ENCODE measurements at places on chromosomes 7 and 10.

DNA sequence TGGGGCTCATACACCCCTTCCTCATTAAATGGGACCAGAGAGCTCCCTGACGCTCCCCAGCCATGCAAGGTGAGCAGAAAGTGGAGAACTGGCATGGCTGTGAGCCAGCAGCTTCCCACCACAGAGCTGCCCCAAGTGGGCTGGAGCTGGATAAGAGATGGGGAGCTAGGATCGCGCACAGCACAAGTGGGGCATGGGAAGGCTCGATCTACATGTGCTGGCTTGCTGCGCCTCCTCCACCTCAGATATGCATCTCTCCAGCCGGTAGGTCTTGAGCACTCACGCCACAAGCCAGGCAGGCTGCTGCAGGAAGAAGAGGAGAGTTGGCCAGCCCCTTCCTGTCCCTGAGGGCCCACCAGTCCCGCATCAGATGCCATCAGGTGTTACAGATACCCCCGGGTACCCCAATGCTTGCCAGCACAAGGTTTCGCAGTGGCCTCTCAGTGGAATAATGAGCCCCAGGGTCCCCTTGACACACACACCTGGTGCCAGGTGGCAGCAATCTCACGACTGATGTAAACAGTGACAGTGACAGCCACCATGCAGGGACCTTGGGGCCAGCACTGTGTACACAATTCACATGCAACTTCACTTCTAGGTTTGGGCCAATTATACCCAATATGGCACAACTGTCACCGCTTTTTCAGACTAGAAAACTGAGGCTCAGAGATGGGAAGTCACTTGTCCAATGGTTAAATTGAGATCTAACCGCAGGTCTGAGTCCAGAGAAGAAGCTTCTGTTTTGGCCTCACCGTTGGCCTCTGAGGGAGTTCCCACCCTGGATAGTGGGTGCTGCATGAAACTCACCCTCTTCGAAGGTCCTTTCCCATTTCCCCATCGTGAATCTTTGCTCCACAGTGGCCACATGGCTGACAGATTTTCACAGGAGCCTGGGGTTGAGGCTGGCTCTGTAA lies 79.3 kb downstream of the OAT start:
- no peak for DNase-seq

DNA sequence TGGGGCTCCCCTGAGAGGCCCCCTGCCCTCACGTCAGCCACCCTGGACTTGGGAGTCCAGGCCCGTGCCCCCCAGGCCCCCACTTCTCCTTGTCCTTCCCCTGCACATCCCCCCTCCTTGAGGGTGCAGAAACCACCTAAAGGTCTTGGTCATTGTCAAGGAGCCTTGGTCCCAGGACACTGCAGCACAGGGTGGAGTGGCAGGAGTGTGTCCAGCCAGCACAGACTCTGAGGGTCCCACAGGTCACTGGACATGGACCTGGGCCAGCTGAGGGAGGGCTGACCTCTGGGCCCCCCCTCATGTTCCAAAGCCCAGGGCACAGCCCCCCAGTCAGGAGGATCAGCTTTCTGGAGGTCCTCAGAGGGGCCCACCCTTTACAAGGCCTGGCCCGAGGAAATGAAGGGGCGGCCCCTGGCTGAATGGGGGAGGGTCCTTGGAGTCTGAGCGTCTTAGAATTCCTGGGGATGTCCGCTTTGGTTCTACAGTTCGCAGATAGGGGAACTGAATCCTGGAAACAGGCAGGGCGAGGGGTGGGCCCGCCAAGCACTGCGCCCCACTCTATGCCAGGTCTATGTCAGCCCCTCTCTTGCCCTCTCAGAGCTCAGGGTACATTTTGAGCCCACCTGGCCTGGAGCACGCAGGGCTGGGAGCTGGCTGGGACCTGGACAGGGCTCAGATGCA lies 54.0 kb downstream of the PWWP2B start:
- DNase-seq, result no peak

GRCh38 chr10:20300735-20301134 lies 484.5 kb downstream of the PLXDC2 start:
- DNase-seq, result no peak

GRCh38 chr10:114914560-114914959 lies 23.4 kb upstream of the TRUB1 start:
- peak; percentile 59 for DNase-seq

DNA sequence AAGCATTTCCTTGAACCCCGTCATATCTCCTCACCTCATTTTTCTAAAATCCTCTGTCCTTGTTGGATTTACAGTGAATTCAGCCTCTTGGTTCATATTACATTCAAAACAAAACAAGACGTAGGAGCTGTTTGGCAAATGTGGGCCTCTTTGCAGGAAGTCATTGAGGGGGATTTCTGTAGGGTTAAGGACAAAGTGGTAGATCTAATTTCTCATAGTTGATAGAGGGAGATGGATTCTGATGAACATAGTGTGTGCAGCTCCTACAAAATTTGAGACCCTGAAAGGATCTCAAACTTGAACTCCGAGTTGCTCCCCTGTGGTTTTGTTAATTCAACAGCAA lies 682 bp downstream of the TBXAS1 start:
- peak; percentile 47 for DNase-seq

DNA sequence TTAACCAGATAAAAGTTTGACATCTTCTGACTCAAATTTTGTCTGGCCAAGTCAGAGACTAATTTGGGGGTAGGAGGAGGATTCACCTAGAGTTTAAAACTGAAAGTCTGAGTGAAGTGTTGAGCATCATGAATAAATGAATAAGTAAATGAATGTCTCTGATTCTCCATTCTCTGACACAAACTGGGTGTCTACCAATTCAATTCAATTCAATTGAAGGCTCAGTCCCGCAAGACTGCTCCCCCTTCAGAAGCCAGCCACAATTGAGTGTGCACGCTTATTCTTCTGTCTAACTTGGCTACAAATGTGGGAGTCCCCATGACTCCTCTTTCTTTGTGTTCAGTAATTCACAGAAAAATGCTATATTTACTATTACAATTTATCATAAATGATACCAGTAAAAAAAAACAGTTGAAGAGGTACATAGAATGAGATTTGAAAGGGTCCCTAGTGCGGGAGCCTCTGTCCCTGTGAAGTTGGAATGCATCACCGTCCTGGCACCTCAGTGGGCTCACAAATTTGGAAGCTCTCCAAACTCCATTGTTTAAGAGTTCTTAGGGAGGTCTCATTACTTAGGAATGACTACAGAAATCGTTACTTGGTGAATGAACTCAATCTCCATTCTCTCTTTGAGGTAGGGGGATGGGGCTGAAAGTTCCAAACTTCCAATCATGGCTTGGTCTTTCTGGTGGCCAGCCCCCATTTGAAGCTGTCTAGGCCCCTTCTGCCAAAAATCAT lies 243.7 kb upstream of the PHYHIPL start:
- no peak for DNase-seq

DNA sequence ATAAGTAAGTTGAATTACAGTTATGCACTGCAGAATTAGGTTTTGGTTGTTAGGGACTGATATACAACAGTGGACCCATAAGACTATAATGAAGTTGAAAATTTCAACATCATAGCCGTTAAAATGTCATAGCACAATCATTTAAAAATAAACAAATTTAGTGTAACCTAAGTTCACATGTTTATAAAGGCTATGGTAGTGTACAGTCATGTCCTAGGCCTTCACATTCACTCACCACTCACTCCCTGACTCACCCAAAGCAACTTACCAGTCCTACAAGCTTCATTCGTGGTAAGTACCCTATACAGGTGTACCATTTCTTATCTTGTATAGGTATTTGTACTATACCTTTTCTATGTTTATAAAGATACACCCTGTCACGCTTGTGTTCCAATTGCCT lies 113.7 kb downstream of the RAB11FIP2 start:
- no peak for DNase-seq

- no peak for DNase-seq
These were observed 25.3 kb downstream of the IL2RA start for GRCh38 chr10:6036861-6037321.

GRCh38 chr10:126256864-126257263 lies 131.4 kb downstream of the ADAM12 start:
- no peak for DNase-seq

GRCh38 chr10:84991301-84991700 lies 662.9 kb downstream of the CCSER2 start:
- no peak for DNase-seq

GRCh38 chr7:15279640-15280039 lies 282.2 kb downstream of the AGMO start:
- no peak for DNase-seq

- peak; percentile 60 for DNase-seq
These were observed 48.7 kb downstream of the IKZF1 start for GRCh38 chr7:50353201-50353600.

DNA sequence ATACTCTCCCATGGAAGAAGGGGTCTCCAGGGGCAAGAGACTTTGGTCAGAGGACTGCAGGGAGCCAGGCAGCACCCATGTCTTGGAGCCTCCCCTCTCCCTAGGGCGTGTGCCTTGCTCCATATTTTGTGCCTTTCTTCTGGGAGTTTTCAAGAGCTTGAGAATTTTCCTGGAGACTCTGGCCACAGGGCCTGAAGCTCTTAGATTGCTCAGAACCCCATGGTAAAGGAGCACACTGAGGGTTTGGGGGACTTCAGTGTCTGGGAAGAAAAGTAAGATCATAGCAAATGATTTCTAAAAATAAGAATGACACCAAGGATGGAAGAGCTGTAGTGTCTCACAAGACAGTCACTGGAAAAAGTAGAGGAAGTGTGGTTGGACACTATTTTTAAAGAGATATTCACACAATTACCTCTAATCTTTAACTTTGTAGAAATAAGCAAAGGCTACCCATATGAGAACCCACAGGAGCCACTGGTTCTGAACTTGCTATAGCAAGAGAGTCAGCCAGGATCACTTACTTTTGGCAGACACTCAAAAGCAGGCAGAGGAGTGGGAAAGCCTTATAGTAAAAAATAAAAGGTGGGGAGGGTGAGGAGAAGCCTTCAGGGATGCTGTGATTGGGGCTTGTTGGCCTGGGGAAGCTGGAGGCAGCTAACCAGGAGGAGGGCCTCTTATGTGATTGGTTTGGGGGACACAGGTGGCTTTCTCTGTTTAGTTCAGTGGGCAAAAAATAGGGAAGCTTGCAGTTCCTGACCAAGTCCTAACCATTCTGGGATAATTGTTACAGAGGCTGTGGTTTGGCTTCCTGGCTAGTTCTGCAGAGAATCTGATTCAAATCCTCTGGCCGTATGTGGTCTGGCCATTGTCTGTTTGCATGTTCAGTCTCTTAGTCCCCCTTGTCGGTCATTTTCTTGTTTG lies 5.1 kb upstream of the CSGALNACT2 start:
- no peak for DNase-seq

DNA sequence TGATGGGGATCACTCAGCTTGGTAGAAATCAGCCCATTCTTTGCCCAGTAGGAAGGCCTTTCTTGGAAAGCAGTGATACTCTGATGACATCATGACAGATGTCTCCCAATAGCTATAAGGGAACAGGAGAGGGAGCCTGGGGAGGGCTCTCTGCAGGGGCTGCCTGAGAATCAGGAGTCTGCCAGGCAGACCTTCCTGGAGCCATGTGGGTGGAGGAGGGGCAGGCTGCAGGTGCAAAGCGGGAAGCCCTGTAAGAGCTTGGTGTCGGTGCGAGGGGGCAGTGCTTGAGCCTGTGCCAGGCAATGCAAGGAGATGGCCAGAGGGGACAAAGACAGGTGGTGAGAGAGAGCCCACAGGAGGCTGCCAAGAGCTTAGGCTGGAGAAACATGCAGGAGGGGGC lies 5.0 kb upstream of the TNS3 start:
- DNase-seq, result no peak

- peak; percentile 6 for DNase-seq
These were observed 36.0 kb downstream of the COL17A1 start for GRCh38 chr10:104049504-104050250.

GRCh38 chr7:114819616-114820362 lies 102.1 kb upstream of the MDFIC start:
- DNase-seq, result no peak

- no peak for DNase-seq
These were observed 10.9 kb downstream of the JAKMIP3 start for GRCh38 chr10:132076578-132077081.

GRCh38 chr10:129885526-129885925 lies 78.5 kb downstream of the EBF3 start:
- no peak for DNase-seq

- no peak for DNase-seq
These were observed 40.3 kb downstream of the TNPO3 start for GRCh38 chr7:129014501-129015101.

DNA sequence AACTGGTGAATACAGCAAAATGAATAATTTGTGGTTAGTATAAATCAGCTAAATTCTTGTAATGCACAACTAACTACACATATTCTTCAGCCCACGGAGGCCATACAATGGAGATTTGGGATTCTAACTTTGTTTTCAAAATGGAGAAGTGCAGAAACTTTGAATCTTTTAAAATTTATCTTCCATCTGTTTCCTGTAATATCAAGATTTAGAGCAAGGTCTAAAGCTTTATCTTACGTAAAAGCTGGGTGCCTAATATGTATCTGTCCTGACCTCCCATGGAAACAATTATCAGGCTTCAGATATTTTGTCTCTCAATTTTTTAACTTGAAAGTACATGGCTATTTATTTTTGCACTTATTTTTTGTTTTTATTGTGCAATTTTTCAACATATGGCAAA lies 5.0 kb upstream of the AHR start:
- DNase-seq, result no peak

GRCh38 chr10:69352569-69353264 lies 64.0 kb downstream of the TACR2 start:
- DNase-seq, result no peak

GRCh38 chr10:124251317-124252065 lies 158.1 kb upstream of the CHST15 start:
- DNase-seq, result no peak

DNA sequence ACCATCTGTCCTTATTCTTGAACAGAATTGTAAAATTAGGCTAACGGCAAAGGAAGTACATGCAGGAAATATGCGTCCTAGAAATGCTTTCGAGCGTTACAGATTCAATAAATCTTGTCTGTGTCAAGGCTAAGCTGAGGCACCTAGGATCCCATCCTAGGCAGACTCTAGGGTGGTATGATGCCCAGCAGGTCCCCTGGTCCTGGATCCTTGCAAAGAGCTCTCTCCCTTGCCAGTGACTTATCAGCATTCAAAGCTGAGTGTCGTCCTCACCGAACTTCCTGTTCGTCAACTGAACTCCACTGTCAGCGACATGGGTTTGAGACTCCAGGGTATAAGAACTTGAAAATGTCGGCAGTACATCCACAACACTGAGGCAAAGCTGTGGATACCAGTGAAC lies 61.5 kb downstream of the AKR1E2 start:
- no peak for DNase-seq
